Adipocyte (in vitro differentiated cells): ENCODE measurements at places on chromosomes 11 and 22.
A peak's percentile ranks its signal among the peaks of the same experiment; 100 is the strongest.

- peak; percentile 16 for DNase-seq
Measured at GRCh38 chr11:120261931-120262330, 22.0 kb downstream of the POU2F3 start.

- DNase-seq, result no peak
Measured at GRCh38 chr11:111461460-111462235, 50.5 kb downstream of the BTG4 start.

GRCh38 chr11:35629914-35630313, 11.7 kb downstream of the FJX1 start:
- DNase-seq, result peak; percentile 93

DNA sequence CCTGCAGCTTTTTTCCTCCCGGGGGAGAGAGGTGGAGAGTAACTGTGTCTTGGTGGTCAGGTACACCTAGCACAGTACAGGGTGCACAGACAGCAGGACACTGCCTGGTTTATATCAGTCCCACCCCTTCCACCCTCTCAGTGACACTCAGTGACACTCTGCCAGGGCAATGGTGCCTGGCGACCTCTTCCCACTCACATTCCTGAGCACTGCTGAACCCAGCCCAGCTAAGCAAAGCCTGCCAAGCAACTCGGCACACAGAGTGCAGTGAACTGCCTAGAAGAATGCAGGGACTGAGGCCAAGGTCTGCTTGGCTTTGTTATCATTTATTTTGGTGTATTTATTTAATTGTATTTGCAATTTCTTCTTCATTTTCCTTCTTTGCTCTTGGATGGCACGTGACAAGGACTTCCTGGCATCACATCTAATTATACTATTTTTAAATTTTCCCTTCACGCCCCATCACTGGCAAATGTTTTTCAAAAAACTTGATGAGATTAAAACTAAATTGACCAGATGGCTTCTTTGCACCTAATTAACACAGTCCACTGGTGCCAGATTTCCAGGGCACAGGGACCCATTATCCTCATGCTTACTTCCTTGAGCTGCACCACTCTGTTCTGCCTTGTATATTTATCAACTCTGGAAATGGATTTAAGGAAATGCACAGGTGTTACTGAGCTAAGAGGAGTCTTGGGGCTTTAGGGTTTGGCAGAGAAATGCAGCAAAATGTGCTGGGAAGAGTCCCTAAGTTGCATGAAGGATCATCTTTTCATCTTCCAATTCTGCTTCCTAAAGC, 205.6 kb downstream of the ADAMTS15 start:
- DNase-seq, result peak; percentile 80

DNA sequence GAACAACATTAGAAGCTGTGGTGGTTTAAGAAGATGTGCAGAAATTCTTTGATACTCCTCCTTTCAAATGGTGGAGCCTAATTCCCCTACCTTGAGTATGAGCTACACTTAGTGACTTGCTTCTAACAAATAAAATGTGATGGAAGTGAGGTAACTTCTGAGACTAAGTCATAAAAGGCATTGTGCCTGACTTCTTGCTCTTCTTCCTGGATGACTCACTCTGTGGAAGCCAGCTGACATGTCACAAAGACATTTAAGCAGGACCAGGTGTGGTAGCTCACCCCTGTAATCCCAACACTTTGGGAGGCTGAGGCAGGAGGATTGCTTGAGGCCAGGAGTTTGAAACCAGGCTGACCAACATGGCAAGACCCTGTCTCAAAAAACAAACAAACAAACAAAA, 3.9 kb upstream of the PLA2G3 start:
- no peak for DNase-seq

- no peak for DNase-seq
Measured at GRCh38 chr11:93652679-93653078, 8.8 kb upstream of the CEP295 start.

- DNase-seq, result no peak
Measured at GRCh38 chr11:113341388-113342165, 27.2 kb downstream of the TTC12 start.

DNA sequence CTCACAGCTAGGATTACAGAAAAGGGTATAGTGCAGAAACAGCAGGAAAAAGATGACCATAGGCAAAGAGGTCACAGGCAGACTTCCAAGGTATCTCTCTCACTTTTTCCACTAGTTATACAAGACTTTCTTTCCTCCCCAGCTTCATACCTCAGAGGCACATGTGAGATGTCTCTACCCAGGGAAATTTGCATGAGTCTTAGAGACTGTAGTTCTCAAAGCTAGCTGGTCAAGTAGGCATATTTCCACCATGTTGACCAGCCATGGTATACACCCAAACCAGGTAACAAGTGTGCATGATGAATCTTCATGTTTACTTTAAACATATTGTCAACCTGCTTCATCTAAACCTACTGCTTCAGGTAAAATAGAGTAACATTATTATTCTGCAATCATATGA, 27.9 kb downstream of the PRMT3 start:
- DNase-seq, result no peak
